Naive B cell (primary cell): ENCODE measurements at places on chromosomes 5 and 9.

DNA sequence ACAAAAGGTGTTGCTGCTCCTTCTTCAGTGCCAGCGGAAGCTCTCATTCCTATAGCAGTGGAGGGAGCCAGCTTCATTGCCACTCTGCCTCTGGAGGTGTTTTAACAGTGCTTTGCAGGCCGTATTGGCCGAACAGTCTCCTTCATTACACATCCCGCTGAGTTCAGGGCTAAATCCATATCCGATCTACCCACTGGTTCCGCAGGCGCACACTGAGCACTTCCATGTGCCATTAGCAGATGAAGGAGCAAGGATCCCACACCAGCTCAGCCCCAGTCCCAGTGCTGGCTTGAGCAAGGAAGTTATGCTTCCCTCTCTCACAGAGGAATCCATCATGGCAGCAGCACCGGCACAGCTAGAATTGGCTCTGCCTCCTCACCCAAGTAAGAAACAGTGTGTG is 121.2 kb upstream of the IRX2 start:
- DNase-seq: no peak

GRCh38 chr5:1314564-1314982 is 19.7 kb upstream of the TERT start:
- DNase-seq: no peak

GRCh38 chr5:171743436-171744076 is 42.1 kb upstream of the SMIM23 start:
- no peak for DNase-seq

DNA sequence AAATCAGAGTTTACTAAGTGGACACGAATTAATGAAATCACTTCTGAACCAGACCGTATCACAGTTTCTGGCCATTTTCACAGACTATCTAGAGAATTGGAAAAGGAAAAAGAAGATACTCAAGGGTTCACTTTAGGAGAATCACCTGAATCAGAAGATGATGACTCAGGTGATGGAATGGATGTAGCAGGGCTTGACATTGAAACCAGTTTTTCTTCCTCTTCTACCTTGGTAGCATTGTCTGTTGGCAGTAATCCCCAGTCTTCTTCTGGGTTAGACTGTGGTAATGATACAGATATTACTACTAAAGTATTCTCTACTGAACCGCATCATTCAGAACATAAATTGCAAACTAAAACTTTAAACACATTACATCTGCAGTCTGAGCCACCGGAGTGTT is 38.5 kb downstream of the ICE1 start:
- no peak for DNase-seq

- no peak for DNase-seq
Measured at GRCh38 chr5:179301376-179301775, 43.9 kb downstream of the ADAMTS2 start.

- no peak for DNase-seq
Measured at GRCh38 chr5:133873449-133873848, 95.0 kb downstream of the C5orf15 start.

DNA sequence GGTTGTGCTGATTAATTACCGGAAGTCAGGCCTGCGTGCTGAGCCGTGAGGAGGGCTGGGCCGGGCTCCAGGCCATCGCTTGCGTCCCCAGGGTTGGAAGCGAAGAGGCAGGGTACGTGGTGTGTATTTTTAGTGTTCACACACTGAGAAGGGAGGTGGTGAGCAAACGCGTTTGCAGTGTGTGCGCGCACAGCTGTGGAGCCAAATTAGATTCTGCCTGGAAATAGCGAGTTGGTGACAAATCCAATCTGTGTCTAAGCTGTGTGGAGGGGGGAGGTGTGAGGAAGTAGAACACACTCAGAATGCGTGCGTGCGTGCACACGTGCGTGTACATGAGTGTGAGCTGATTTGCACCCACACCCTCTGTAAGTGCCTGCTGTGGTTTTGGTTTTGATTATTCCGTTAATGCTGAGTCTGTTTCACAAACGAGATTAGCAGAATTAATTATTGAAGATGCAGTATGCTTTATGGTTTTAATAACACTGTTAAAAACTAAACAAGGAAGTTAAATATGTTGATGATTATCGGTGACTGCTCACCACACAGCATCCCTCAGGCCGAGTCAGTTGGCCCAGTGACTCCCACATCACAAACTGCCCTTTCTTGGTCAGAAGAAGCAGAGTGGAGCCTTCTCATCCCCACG is 111.8 kb upstream of the FCN2 start:
- DNase-seq: no peak

DNA sequence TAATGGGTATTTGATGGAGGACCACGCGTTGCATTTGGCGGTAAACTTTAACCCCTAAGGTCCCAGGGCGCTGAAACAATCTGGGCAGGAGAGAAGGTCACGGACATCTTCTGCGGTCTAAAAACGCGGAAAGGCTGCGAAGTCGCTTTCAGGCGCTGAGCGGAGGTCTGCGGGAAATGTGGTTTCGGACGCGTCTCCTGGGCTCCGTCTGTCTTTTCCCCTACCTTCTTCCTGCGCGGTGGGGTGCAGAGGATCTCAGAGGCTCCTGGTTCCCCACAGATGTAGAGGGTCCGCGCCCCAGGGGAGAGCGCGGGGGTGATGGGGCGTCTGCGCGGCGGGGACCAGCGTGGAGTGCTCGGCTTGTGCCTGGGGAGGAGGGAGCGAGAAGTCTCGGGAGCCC is 58.4 kb downstream of the ZNF510 start:
- DNase-seq: no peak

- DNase-seq: no peak
Measured at GRCh38 chr5:168570490-168571328, 8.5 kb downstream of the PANK3 start.

DNA sequence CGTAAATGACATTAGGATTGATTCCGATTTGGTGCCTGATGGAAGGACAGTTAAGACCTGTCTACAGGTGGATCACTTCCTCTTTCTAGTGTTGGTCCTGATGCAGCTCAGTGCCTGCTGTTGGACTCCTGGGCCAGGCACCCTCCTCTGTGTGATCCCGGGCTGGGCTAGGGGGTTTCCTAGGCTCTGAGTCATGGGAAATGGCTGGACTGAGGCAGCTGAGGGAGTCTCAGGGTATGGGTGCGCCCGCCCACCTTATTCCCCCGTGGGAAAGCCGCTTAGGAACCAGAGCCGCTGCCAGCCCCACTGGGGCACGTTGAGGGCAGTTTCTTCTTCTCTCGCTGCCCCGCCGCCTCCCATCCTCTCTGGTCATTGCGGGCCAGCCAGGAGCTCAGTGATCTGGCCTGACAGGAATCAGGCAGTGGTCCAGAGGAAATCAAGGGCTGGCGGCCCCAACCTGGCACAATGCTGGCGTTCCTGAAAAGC is 12.9 kb downstream of the TCF7 start:
- no peak for DNase-seq

DNA sequence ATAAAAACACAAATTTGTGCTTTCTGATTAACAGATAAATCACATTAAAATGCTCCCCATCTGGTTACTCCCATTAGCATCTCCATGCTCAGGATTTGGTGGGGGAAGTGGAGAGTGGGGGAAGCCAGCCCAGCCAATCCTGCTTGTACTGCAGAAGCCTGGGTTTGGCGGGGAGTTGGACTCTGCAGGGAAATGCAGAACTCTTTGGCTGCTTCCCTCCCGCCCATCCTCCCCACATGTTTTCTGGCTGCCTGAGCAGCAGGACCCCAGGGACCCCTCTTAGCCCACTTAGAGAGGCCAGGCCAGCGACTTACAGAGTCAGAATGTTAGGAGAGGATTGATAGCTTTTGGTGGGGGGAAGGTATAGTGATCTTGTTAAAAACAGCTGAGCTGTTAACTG is 59.5 kb upstream of the FOXI1 start:
- DNase-seq: no peak

GRCh38 chr5:78287833-78288232 is 6.7 kb downstream of the AP3B1 start:
- DNase-seq: no peak

DNA sequence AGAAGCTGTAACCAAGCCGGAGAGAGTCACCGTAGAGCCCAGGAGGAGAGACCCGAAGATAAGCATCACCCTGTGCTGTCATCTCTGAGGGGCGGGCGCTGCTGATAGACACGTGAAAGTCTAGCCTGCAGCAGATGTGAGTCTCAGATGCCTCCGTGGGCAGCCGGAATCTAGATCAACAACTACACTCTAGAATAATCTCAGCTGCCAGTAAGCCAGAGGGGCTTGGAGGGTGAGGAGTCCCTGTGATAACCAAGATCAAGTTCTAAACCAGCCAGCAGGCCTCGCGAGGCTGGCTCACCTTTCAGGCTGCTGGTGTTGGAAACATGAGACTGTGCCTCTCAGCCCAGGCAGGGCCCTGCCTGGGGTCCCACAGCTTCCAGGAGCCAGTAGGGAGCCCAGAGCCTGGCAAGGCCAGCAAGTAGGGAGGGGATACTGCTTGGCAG is 54.1 kb downstream of the DAPK1 start:
- DNase-seq: no peak

DNA sequence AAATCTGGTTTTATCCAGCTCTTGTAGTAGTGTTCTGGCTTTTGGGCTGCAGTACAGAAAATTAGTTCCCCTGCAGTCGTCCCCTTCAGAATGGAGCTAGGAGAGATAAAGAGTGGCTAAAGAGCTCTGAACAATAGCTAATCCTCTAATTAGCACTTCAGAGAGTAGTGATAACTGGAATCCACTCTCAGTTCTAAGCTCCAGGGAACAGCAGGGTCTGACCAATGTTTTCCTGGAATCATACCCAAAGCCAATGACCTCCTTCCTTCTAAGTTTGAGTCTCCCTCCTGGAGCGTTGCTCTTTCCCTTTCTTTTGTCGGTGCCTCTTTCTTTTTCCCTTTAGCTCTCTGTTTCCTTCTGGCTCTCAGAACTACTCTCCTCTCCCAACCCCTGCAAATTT is 47.4 kb downstream of the MFAP3 start:
- DNase-seq: no peak

DNA sequence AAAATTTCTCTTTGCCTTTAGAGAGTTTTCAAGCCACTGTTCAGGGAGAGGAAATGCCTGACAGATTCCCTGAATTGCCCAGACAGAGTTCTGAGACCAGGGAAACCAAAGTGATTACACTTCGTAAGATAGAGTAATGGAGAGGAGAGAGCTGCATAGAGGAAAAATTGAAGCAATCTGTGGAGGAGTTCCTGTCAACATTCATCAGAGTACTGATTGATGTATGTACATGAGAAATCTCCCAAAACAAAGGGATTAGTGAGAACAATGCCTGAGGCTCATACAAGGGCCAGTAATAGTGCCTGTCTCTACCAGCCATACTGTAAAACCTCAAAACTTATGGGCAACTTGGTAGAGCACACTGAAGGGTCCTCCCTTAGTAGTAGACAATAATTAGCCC is 79.0 kb upstream of the TRIM32 start:
- DNase-seq: no peak

DNA sequence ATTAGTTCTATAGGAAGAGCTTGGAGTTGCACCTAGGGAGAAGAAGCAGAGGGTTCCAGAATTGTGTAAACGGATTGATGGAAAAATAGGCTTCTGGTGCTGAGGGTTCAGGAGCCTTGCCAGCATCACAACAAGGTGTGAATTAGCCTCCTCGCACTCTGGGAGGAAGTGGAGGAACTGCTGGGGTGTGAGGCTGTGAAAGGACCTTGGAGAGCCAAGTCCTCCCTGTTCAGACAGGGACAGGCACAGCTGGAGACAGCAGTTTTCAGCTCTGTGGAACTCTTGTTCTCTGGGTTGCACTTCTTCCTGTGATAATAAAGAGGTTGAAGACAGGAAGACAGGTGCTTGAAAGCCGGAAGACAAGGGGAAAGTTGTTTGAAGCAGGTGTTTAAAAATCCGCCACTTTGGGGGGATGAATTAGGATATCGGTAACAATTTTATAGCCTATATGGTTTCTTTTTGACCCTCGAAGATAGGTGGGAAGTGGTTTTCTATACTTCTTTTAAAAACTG is 22.6 kb downstream of the DAPK1 start:
- no peak for DNase-seq

DNA sequence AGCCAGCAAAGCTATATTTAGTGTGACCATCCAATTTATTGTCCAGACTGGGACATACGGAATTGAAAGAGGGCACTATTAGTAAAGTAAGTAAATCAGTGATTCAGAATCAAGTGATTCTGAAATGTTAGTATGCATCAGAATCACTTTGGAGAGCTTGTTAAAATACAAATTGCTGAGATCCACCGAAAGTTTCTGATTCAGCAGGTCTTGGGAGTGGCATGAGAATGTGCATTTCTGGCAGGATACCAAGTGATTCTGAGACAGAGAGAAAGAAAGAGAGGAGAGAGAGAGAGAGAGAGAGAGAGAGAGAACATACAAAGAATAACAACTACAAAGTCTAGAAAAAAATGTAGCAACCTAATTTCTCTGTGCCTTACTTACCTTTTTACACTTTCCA is 65.4 kb upstream of the ASTN2 start:
- DNase-seq: no peak

DNA sequence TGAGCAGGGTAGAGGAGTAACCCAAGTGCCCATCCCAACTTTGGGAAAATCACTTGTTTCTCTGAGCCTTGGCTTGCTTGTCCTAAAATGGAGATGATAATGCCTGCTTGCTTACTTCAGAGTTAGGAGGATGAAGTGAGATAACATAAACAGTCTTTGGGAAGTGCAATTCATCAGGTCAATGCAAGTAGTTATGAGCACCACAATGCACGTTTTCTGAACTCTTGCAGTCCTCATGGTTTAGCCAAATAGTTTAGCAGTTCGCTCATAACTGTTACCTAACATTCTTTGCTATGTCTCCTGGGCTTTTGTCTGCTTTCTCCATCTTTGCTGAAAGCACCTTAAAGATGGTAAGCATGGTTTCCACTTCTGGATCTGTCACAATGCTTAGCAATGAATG is 270.0 kb downstream of the ADAMTSL1 start:
- DNase-seq: no peak

DNA sequence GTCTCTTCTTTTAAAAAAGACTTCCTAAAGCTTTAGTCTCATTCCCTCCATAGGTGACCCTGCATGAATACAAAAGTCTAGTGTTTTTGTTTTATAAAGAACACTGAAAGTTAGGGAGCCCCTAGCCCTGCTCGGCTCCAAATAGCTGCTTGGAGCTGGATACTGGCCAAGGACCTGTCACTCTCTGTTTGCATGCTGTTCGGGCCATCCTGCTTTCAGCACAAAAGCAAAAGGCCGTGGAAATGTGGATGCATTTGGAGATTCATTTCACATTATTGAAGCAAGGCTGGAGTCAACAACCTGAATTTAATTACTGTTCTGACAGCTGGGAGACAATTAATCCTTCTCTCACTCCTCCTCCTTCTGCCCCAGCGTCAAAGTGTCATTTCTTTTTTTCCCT is 151.7 kb upstream of the NMUR2 start:
- no peak for DNase-seq

DNA sequence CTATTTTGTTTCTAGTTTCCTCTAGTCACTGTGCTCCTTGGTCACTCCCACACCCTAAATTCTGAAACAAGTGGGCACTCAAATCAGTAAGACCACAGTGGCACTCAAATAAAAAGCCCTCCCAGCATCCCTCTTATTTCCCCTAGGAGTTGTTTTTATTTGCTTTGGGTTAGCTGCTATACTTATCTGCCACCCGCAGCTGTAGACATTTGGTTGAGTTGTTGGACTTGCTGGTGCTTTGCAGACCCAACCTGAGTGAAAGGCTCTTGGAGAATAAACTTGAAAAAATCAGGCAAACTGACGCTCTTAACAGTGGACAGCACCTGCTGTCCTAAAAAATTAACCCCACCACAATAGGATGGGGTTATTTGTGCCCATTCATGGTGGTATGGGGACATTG is 203.0 kb downstream of the SPATA31A6 start:
- no peak for DNase-seq
